Occipital lobe (tissue), 3 donors: ENCODE measurements at places on chromosomes 5 and 9. TPM values are rescaled to one million over a fixed set of nuclear protein-coding genes. Genes with fewer than 3 reads are reported as not detected.

Gene PCDHA1
- 6.6 TPM for total RNA-seq

DNA sequence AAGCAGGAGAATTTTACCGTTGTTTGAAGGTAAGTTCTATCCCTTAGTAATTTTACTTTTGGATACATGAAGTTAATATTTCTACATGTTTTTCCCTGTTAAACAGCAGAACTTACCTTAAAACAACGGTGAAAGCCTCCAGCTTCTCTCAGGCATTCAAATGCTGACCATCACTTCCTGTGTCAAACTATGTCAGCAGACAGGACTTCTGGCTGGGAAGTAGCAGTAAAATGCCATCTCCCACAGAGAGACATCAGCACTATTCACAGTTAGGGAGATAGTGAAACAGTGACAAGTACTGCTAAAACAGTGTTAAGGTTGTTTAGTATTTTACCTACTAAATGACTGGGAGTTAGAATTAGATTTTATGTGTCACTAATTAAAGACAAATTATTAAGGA lies 34.2 kb upstream of the GOLGA1 start:
- no peak for DNase-seq

Gene TNFSF8
- total RNA-seq: 1.1 TPM

DNA sequence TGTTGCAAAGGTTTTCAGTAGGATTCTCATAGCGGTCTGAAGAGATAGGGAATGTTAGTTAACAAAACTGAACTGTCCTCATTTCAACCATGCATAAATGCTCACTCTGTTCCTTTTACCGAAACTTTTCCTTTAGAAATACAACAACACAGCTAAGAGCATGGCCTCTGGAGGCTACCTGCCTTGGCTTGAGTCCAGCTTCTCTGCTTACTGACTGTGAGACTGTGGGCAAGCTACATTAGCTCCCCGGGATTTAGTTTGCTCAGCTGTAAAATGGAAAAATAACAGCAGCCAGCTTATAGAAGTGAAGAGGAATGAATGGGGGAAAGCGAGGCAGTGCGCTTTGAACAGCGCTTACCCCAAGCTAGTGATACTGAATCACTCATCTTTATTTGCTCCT lies 507.9 kb upstream of the DAP start:
- no peak for DNase-seq

DNA sequence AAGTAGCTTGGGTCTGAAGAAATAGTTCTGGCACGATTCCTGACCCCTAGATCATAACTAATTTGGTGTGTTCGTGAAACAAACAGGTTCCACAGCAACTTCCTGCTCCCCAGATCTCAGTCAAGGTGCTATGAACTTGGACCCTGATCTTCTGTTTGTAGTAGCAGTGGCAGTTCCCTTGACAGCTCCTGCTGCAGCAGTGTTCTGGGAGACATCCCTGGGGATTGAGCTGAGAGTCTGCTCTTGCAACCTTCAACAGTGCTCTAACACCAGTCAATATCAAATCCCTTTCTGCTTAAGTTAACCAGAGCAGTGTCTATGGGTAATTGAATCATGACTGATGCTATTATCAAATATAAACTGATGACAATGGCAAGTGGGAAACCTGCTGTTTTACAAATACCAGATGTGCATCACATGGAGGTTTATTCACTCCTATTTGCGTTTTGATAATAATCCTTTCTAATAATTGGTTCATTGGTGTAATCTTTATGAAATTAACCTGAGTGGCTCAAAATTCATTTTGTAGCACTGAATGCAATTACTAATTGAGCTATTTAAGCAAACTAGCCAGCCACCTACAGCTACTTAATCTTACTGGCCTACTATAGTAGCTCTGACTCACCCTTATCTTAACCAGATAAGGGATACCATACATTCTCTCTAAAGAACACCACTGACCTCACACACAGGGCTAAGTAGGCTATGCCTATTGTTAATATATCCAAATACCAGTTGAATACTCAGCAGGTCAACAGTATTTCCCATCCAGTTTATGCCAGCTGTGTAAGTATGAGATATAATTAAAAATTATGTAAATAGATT lies 21.9 kb downstream of the KDM4C start:
- DNase-seq: no peak

- no peak for DNase-seq
These were observed 3.9 kb downstream of the AMACR start for GRCh38 chr5:34003941-34004340.

- no peak for DNase-seq
These were observed 769.9 kb upstream of the ADAMTS16 start for GRCh38 chr5:4370218-4370617.

GRCh38 chr9:29212397-29213387 lies 1639.4 kb upstream of the C9orf72 start:
- no peak for DNase-seq

Gene NR5A1
- under 0.01 TPM for total RNA-seq

Gene DCTN3
- 108 TPM for total RNA-seq

DNA sequence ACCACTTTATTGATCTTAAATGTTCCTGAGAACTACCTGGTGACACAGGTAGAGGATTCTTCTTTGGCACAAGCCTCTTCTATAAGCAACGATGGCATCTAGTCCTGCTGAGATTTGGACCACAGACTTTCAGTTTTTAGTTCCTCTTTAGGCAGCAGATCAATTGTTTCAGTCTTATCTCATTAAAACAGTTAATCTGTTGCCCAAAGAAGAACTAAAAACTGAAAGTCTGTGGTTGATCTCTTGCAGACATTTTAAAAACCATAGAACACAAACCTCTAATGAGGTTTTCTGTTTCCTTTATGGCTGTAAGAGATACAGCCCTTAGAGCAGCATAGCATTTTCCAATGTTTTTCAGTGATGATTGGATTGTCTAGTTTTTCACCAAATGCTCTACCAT lies 480.9 kb downstream of the MTRR start:
- no peak for DNase-seq

GRCh38 chr9:135840107-135840506 lies 67.2 kb downstream of the CAMSAP1 start:
- DNase-seq: no peak

DNA sequence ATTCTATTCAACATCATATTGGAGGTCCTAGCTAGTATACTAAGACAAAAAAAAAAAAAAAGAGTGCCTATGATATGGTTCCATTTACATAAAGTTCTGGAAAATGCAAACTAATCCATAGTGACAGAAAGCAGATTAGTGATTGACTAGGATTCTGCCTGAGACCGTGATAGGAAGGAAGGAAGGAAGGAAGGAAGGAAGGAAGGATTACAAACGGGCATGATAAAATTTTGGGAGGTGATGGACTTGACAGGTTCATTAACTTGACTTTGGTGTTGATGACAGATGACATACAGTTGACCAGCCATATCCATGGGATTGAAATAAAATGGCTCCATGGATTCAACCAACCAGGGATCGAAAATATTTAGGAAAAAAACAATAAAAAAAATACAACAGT lies 79.1 kb upstream of the MAN2A1 start:
- DNase-seq: no peak

DNA sequence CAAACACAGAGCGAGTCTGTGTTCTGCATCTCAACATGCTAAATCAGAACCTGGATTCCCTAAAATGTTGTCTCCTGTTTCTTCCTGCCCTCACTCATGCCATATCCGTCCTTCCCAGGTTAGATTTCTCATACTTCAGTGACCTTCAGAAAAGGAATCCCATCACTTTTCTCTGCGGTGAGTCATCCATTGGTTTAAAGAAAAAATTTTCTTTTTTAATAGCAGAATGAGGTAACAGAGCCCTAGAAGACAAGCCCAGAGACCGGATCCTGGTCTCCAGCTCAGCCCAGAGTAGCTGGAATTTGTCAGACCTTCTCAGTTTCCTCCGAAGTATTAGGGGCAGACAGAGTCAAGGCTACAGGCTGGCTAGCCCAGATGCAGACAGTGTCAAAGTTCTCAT lies 143.2 kb upstream of the DMRT1 start:
- DNase-seq: no peak

GRCh38 chr9:34928921-34929320 lies 29.2 kb upstream of the PHF24 start:
- no peak for DNase-seq

Gene ECPAS
- total RNA-seq: 91.2 TPM

DNA sequence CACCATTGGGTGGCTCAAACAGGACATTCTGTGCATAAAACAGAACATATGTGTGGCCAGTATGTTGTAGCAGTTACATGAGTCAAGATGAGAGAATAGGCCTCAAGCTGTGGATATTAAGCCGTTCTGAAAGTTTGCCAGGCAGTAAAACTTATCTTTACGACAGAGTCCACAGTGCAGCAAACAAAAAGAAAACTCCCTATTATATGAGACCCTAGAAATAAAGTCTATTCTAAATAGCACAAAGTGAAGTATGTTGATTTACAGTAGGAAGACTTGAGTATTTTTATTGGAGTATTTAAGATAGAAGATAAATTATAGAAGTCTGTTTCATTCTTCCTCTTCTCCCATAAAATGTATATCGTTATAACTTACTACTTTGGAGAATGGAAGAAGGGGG lies 271.5 kb downstream of the ADGRV1 start:
- no peak for DNase-seq

GRCh38 chr9:25816439-25816838 lies 138.2 kb upstream of the TUSC1 start:
- DNase-seq: no peak

GRCh38 chr5:171270136-171270535 lies 38.9 kb upstream of the TLX3 start:
- no peak for DNase-seq

- no peak for DNase-seq
These were observed 52.2 kb upstream of the EDIL3 start for GRCh38 chr5:84436866-84437265.

- DNase-seq: no peak
These were observed 481.8 kb upstream of the ARRDC3 start for GRCh38 chr5:91864962-91865361.

Gene PLPPR1
- 222 TPM for total RNA-seq

- no peak for DNase-seq
These were observed 127.5 kb downstream of the RFK start for GRCh38 chr9:76266649-76267283.

DNA sequence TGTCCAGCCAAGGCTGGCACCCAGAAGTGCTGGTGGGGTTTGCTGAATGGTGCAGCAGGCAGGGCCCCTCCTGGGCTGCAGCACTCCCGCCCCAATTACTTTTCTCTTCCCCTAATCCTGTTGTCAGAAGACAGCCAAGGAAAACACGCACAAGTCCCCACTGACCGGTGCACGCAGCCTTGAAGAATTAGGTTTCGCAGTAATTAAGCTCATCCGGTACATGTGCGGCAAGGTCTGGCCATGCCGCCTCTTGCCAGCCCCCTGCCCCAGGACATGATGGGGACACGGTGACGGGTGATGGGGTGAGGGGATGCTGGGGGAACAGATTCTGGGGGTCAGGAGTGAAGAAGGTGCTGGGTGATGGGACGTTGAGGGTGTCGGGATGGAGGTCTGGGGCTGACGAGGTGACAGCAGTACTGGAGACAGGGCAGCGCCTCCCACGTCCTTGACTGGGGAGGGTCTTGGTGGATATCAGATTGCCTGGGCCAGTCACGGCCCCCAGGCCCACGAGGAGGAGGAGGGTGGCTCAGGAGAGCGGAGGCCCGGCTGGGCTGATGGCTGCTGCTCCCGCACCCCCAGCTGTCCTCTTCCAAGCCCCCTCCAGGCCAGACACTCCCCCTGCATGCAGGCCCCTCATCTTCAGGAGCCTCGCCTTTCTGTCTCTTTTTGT lies 34.9 kb downstream of the BARX1 start:
- no peak for DNase-seq

DNA sequence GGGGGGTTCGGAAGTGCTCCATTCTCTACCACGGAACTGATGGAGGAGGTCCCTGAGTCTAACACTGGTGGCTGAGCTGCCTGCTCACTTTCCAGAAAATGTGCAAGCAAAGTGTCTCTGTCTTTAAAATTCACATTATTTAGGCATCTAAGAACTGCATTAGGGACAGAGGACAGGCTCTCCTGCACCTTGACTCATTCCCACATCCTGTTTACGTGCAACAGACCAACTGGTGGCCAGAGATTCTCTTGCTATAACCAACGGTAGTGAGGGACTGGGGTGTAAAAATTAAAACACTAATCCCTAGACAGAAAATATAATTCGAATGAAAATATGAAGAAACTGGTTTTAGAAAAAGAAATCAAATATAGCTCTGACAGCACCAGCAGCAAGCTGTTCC lies 320.9 kb downstream of the IRX2 start:
- no peak for DNase-seq

DNA sequence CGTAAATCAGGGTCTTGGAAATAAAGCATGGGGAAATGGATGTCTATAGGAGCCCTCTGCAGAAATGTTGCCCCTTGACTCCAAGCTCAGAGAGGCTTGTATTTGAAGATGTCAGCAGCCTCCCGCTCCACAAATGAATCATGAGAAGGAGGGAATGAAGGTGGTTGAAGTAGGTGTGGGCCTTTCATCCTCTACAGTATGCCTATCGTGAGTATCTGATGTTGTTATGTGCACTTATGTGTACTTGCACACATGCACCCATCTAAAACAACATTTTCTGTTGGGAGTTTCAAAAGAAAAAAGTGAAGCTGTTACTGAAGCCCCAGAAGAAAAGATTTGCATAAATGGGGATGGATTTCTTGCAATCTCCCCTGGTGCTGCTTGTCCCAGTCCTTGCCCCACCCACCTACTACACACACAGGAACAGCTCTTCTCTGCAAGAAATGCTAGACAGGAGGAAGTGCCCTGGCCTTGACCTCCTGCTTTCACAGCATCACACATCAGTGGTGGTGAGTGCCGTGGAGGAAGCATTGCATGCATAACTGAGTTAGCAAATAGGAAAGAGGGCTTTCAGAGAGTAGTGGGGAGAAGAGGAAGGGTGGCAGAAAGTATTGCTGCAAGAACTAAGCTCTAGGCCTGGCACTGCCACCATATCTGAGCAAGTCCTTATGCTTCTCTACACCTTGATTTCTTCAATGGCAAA lies 156.1 kb downstream of the SNX18 start:
- no peak for DNase-seq
